ENCODE measurements at places on chromosomes 3 and 15. TPM values are rescaled to one million over a fixed set of nuclear protein-coding genes. Genes with fewer than 3 reads are reported as not detected.

The CHST13 gene
- total RNA-seq, result 31.5 TPM

The CSPG4 gene
- 6.4 TPM for total RNA-seq

The IL20RB gene
- total RNA-seq, result 0.48 TPM

The SNTN gene
- total RNA-seq, result not detected

The GAP43 gene
- total RNA-seq, result 0.60 TPM

The CIB2 gene
- total RNA-seq, result 68.9 TPM

The COL6A5 gene
- total RNA-seq, result 0.08 TPM

The PGBD4 gene
- 2.0 TPM for total RNA-seq

The TRIM71 gene
- total RNA-seq, result 14.5 TPM

The SIDT1 gene
- 0.90 TPM for total RNA-seq

The INSYN1 gene
- total RNA-seq, result 1.3 TPM

The MYO5C gene
- 18.2 TPM for total RNA-seq

The PLA2G4E gene
- 0.07 TPM for total RNA-seq

The CLDN1 gene
- 123 TPM for total RNA-seq

The PML gene
- total RNA-seq, result 15.7 TPM

The CHST14 gene
- 15.2 TPM for total RNA-seq

The HTR3E gene
- not detected for total RNA-seq

The NDN gene
- total RNA-seq, result 168 TPM

The NAALADL2 gene
- 16.7 TPM for total RNA-seq

The SNURF gene
- total RNA-seq, result 12.0 TPM

Data from hepatocyte (in vitro differentiated cells).